ENCODE measurements at places on chromosomes 1 and 21.
A peak's percentile ranks its signal among the peaks of the same experiment; 100 is the strongest.

- DNase-seq: no peak
Measured at GRCh38 chr1:13622446-13622845, 38.8 kb downstream of the PDPN start.

DNA sequence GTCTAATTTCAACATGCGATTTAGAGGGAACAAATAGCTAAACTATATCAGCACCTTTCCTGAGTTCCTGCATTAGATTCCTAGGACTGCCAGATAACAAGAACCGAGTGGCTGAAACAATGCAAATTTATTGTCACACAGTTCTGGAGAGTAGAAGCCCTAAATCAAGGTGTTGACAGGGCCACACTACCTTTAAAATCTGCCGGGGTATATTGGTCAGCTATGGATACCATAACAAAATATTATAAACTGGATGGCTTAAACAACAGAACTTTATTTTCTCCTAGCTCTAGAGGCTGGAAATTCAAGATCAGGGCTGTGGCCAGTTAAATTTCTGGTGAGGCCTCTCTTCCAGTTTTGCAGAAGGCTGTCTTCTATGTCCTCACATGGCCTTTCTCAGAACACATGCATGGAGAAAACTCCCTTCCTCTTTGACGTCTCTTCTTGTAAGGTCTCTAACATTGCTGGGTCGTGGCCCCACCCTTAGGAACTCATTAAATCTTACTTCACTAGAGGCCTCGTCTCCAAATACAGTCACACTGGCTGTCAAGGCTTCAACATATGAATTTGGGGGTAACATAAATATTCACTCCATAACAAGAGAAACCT is 144.3 kb downstream of the FCRL5 start:
- no peak for DNase-seq

DNA sequence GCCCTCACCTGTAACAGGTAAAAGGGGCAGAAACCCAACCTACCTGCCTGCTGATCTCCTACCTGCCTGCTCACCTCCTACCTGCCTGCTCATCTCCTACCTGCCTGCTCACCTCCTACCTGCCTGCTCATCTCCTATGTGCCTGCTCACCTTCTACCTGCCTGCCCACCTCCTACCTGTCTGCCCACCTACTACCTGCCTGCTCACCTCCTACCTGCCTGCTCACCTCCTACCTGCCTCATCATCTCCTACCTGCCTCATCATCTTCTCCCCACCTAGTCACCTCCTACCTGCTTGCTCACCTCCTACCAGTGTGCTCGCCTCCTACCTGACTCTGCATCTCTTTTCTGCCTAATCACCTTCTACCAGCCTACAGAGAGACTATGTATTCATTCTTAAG is 452.9 kb downstream of the MATN1 start:
- DNase-seq: peak; percentile 19

DNA sequence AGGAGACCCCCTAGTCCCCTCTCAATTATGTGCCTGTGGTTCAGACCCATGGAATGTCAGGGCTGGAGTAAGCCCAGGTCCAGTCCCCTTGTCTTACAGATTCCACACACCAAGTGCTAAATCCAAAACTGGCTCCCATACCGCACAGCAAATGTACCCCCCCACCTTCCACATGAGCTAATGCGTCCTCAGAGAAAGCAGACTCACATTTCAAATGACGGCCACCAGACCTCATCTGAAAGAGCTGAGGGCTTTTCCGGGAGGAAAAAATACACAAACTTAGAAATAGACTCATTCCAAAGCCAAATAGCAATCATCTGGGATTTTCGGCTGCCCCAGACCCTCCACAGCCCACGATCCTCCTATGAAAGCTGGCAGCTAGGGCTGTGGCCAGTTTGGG is 12.8 kb upstream of the CNTN2 start:
- no peak for DNase-seq

- DNase-seq: no peak
Measured at GRCh38 chr1:41876576-41877445, 41.9 kb downstream of the HIVEP3 start.

- DNase-seq: peak; percentile 82
Measured at GRCh38 chr1:147541672-147542568, 619 bp downstream of the BCL9 start.

DNA sequence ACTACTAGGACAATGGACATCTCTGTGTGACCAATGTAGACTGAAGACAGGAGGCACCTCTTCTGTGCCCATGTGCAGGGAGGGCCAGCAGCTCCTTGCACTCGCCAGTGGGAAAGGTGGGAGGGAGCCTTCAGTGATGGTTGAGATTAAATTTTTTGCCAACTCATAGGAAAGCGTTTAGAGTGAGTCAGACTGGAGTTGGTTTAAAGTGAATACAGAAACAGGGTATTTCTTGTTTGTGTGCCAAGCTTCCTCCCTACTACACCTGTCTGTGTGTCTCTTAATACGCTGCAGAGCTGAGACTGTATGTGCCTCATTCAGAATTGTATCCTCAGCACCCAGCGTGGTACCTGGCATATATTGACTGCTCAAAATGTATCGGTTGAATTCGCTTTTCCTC is 13.5 kb upstream of the COL16A1 start:
- no peak for DNase-seq

- DNase-seq: no peak
Measured at GRCh38 chr1:15157524-15158399, 4.2 kb downstream of the TMEM51 start.

DNA sequence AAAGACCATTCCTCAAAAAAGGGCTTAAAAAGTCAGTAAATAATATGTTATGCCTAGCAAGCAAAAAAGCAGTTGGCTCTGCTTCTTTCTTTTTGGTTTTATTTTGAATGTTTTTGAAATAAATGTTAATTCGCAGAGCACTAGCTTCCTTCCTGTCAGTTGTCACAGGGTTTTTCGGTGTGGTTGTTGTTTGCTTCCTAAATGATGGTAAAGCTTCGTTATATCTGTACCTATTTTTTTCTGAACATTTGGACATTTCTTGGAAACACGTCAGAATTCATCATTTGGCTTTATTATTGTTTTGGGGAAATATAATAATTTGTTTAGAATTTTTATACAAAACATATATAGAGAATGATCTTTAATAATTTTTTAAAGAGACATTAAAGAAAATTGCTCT is 351.9 kb upstream of the SGIP1 start:
- DNase-seq: no peak

GRCh38 chr1:7469255-7469938 is 301.7 kb upstream of the VAMP3 start:
- no peak for DNase-seq

- DNase-seq: no peak
Measured at GRCh38 chr21:38177919-38178652, 78.7 kb upstream of the KCNJ15 start.

- no peak for DNase-seq
Measured at GRCh38 chr1:173503391-173503790, 26.3 kb downstream of the PRDX6 start.

GRCh38 chr1:197103300-197103699 is 36.2 kb upstream of the F13B start:
- DNase-seq: no peak

DNA sequence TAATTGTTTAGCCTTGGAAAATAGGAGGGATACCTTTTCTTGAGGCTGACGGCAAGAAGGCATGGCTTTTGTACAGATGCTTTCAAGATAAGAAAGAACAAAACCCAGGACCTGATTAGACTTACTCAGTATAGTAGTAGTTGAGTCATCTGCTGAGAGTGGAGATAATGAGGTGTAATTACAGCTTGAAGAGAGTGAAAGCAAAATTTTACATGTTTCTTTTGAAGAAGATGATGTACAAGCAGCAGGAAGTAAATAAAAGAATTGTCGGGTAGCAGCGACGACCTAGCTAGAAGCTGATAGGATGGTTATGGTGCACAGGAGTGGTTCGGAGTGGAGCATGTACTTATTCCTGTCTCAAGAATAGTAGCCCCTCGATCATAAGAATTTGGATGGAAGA is 6.6 kb downstream of the ANGPTL1 start:
- DNase-seq: no peak

DNA sequence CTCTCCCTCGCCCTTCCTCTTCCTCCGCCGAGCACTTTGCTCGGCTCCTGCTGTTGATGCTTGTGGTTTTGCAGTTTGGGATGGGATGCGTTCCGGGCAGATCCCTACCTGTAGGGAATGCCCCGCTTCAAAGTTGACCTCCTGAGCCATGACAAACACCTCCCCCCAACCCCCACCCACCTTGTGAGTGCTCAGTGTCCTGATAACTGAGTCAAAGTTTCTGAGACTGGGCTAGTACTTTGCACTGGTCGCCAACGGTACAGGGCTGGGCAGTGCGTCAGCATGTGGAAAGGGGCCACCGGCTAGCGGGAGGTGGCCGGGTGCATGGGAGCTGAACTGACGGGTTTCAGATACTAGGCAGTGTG is 771 bp downstream of the RABGAP1L start:
- peak; percentile 75 for DNase-seq

- DNase-seq: no peak
Measured at GRCh38 chr1:8349473-8349865, 31.6 kb downstream of the SLC45A1 start.

GRCh38 chr1:65459397-65459768 is 38.9 kb downstream of the LEPR start:
- peak; percentile 59 for DNase-seq

GRCh38 chr1:162023547-162024501 is at the start of gene OLFML2B:
Gene OLFML2B (minus strand): TSS chr1:162023869. CDS start chr1:162023430, 439 bp downstream.
- DNase-seq: peak; percentile 90

GRCh38 chr1:65316233-65316632 is 6.9 kb downstream of the DNAJC6 start:
- no peak for DNase-seq

- DNase-seq: no peak
Measured at GRCh38 chr21:39681845-39682244, 63.1 kb upstream of the IGSF5 start.

GRCh38 chr1:220928725-220929300 is 49.6 kb downstream of the HLX start:
- DNase-seq: no peak

GRCh38 chr1:9883585-9884449 is 26.3 kb downstream of the CTNNBIP1 start:
- no peak for DNase-seq

DNA sequence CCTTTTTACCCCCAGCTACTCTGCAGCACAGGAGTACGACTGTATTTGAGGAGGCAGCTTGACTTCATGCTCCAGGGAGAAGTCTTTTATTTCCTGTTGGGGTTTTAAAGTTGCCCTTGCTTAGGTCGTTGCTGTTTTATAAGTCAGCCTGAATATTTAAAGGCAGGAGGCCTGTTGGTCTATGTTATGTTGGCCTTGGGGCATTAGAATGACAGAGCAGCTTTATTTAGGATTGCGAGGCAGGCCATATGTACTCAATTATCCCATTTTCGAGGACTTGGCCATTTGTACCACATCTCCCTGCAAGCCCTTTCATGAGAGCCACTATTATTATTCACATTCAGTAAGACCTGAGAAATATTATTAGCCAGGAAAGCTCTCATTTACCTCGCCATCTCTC is 47.0 kb downstream of the KIF26B start:
- no peak for DNase-seq

GRCh38 chr1:160724465-160725242 is 13.0 kb upstream of the CD48 start:
- DNase-seq: no peak

DNA sequence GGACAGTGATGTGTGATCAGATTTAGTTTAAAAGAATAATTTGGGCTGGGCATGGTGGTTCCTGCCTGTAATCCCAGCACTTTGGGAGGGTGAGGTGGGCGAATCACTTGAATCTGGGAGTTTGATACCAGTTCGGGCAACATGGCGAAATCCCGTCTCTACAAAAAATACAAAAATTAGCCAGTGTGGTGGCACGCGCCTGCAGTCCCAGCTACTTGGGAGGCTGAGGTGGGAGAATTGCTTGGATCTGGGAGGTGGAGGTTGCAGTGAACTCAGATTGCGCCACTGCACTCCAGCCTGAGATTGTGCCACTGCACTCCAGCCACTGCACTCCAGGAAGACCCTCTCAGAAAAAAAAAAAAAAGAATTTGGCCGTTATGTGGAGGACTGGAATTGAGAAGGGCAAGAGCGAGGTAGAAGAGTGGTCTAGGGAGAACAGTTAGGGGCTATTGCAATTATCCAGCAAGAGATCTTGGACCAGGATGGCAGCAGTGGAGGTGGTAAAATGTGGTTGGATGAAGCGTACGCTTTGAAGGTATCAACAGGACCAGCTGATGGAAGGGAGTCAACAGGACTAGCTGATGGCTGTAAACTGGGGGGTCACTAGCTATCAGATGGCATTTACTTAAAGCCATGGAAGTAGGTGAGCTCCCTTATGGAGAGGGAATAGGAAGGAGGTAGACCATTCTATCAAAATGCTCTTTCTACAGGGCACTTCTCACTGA is 9.6 kb downstream of the BTBD19 start:
- no peak for DNase-seq

DNA sequence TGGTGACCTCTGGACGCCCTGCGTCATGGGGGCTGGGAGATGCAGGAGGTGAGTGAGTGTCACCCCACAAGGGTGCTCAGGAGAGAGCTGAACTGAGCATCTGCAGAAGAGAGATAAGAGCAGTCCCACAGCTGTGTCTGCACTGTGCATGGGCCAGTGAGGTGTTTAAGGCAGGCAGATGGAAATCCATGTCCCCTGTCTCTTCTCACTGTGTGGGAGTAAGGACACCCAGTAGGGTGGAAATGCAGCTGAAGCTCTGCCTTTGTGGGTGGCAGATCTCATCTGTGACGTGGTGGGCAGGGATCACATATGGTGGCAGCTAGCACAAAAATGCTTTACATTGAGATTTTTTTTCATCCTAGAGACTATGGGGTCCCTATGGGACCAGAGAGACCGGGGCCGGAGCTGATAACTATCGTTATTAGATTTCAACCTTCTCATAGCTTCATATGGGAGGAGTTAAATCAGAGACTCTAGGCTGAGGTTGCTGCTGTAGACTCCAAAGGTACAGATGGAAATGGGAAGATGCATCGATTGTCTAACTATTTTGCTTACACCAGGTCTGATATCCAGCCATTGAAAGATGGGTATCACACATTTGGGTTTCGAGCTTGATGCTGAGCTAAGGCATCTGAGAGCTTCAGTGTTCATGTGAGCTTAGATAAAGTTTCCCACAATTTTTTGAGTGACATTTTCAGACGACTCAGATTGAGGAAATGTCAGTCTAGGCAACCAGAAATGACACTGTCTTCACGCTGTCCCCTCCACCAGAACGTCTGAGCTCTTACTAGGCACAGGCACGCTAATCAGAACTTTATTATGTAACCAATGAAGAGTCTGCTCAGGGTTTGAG is 65.3 kb upstream of the PSEN2 start:
- DNase-seq: no peak

DNA sequence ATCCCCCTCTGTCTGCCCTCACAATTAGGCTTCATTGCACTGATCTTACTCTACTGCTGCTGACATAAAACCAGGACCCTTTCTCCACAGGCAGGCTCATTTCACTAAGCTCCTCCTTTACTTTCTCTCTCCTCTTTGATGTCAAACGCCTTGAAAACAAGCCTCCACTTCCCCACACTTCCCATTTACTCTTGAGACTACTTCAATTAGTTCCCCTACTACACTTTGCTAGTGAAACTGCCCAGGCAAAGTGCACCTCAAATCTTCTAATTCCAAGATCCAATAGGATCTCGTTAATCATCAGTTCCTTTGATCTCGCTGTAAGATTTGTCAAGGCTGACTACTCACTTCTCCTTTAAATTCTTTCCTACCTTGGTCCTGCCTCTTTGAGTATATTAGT is 5.9 kb upstream of the CDC20 start:
- no peak for DNase-seq

GRCh38 chr1:35047188-35047858 is 15.6 kb upstream of the ZMYM6 start:
- DNase-seq: no peak
